Mesenteric fat pad (tissue), 1 donor: ENCODE measurements at places on chromosomes 5 and 9. TPM values are rescaled to one million over a fixed set of nuclear protein-coding genes. Genes with fewer than 3 reads are reported as not detected.

- DNase-seq: no peak
Measured at GRCh38 chr5:6712142-6712576, 1.1 kb upstream of the TENT4A start.

DNA sequence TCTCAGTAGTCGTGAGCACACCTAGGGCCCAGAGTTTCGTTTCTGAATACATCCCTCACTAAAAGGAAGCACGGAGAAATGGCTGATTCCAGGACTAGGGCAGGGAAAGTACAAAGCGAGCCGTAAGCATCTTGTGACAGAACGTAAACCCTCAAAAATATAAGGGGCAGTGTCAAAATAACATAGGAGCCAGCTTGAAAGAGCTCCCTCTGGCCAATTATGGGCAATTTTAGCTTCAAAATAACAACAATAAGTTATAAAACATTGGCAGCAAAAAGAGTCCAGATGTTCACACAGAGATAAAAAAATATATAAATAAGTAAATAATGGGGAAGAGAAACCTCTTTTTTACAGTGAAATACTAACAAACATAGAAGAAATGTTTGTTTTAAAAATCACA lies 18.5 kb upstream of the GLIS3 start:
- no peak for DNase-seq

- DNase-seq: no peak
Measured at GRCh38 chr5:40775846-40776657, 20.3 kb upstream of the TTC33 start.

- peak; percentile 68 for DNase-seq
Measured at GRCh38 chr5:179416114-179416822, 71.0 kb upstream of the ADAMTS2 start.

The DAB2IP gene
- 86.1 TPM for total RNA-seq

GRCh38 chr9:127523312-127523851 lies 72.1 kb downstream of the LRSAM1 start:
- no peak for DNase-seq

GRCh38 chr5:93611976-93612854 lies 29.2 kb downstream of the NR2F1 start:
- DNase-seq: no peak

- DNase-seq: no peak
Measured at GRCh38 chr5:92222449-92222848, 839.3 kb upstream of the ARRDC3 start.

- DNase-seq: no peak
Measured at GRCh38 chr9:96135076-96135752, 166.8 kb downstream of the HSD17B3 start.

- DNase-seq: no peak
Measured at GRCh38 chr5:107597247-107597646, 73.5 kb downstream of the EFNA5 start.

DNA sequence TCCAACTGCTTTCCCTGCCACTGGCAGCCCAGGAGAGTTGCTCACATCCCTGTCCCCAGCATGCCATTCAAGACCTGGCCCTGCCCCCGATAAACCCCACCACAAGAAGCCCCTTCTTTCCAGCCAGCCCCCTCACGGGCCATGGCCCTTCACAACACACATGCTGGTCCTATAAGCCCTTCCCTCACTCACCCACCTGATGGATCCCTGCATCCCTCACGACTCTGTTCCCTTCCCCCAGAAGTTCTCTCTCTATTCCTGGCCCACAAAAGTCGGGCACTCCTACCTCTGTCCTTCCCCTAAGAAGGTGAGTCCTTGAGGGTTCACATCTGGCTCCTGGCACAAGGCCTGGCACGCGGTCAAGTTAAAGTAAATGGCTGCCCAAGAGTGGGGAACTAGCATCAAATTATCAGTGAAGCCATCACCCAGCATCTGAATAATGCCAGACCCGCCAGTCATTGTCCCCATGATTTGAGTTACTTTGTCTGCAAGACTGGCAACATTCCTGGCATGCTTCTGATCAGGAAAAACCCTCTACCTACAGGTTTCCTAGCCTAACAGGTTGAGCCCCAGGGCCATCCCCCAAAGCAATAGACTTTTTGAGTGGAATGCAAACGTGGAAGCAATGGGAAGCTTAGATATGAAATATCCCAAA lies 65.9 kb downstream of the CRB2 start:
- peak; percentile 51 for DNase-seq

- DNase-seq: no peak
Measured at GRCh38 chr5:147560718-147561331, 51.0 kb upstream of the DPYSL3 start.

GRCh38 chr5:32734827-32735378 lies 23.8 kb downstream of the NPR3 start:
- no peak for DNase-seq

The UGT3A1 gene
- not detected for total RNA-seq

DNA sequence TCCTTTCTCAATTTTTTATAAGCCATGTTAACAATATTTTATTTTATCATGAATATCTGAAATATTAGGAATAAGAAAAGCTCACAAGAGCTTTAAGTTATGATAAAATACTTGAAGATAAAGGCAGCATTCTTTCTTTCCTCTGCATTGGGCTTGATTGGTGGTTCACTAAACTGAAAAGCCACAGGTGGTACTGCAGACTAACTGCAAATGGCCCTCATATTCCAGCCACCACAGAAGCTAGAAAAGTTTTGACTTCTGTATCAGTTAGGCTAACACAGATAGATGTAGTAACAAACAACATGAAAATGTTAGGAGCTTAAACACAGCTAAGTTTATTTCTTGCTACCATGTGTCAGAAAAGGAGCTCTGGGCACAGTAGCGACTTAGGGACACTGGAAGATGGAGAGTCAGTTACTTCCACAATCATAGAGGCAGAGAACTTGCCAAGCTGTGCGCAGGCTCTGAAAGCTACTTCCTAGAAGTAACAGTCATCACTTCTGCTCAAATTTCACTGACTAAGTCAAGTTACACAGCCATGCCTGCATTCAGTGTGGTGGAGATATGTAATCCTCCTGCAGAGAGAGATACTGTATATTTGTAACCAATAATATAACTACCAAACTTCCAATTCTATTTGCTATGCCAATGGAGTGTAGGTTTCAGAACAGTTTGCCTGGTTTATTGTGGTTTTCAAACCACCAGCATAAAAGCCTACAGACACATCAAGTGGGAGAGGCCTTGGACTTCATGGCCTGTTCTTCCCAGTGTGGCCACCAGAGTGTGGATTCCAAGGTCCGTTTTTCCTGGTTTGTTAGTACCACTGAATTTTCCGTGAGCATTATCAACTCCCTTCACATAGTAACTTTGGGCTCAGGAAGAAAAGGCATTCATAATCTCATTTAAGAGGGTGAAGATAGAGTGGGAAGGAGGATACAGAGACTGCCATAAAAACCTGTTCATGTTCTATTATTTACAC lies 268.3 kb downstream of the PJA2 start:
- DNase-seq: no peak
